Fibroblast of villous mesenchyme (primary cell): ENCODE measurements at places on chromosomes 16 and 17. TPM values are rescaled to one million over a fixed set of nuclear protein-coding genes. Genes with fewer than 3 reads are reported as not detected.

HES7 gene
- not detected in 2 replicates for total RNA-seq

DNA sequence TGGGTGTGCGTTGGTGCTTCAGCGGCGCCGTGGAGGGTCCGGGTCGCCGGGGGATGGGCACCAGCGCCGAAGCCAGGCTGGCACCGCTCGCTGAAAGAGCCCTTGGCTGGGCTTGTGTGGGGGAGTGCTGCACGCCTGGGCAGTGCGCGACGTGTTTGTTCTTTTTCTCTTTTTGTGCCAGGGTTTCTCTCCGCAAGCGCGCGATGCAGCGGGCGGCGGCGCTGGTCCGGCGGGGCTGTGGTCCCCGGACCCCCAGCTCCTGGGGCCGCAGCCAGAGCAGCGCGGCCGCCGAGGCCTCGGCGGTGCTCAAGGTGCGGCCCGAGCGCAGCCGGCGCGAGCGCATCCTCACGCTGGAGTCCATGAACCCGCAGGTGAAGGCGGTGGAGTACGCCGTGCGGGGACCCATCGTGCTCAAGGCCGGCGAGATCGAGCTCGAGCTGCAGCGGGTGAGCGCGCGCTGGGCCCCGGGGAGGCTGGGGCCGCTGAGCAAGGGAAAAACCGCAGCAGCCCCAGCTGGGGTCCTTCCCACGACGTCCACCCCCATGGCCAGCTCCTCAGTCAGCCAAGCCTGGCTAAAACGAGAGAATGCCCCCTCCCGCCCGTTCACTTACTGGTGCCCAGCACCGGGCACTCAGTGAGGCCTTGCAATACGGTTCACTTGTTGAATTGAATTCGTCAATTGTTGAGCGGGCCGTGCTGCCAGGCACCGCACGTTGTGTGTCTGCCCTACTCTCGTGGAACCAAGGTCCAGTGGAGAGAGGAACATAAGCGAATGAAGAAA lies 541 bp downstream of the GPT2 start:
- peak; percentile 17 for DNase-seq

GRCh38 chr16:12771341-12771798 lies 32.3 kb downstream of the CPPED1 start:
- peak; percentile 25 for DNase-seq

- DNase-seq = no peak
Measured at GRCh38 chr17:65690626-65691310, 129.3 kb upstream of the AXIN2 start.

PALB2 gene
- 18.0 and 22.0 TPM in 2 replicates for total RNA-seq
